ENCODE measurements at places on chromosomes 16 and 17. TPM values are rescaled to one million over a fixed set of nuclear protein-coding genes. Genes with fewer than 3 reads are reported as not detected.

- no peak for DNase-seq
Measured at GRCh38 chr17:40071313-40072039, 8.7 kb downstream of the THRA start.

DNA sequence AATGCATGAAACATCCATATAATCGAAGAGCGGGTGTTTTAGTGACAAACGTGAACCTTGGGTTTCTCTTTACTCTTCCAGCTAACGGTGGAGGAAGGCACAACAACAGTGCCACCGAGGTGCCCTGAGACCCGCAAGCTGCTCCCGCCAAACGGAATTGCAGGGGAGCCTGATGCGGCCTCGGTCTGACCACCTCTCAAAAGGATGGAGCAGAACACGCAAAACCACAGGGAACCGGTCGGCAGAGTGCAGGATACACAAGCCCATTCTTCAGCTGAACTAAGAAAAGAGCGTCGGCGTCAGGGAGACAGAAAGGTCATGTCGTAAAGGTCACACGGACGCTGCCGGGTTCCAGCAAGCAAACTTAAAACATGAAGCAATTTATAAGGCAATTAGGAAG is 109.5 kb upstream of the ZNF750 start:
- no peak for DNase-seq

DNA sequence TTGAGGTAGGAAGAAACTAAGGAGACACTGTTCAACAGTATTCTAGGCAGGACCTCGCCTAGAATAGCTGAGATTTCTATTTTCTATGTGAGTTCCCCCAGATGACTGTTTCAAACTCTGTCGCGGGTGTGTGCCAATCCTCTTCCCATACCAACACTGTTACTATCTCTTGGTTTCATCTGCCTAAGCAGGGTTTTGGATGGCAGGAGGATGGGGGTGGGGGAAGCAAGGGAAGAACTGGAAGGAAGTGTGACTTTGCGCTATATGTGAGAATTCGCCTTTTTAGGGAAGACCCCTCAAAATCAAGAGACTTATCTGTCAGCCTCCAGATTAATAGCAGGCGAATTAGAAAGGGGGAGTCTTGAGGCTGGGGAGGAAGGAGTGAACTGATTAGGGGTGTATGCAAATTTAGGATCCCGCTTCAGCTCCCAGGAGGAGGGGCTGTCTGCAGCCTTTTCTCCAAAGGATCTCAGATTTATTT is 521 bp upstream of the G6PC3 start:
- DNase-seq: no peak

DNA sequence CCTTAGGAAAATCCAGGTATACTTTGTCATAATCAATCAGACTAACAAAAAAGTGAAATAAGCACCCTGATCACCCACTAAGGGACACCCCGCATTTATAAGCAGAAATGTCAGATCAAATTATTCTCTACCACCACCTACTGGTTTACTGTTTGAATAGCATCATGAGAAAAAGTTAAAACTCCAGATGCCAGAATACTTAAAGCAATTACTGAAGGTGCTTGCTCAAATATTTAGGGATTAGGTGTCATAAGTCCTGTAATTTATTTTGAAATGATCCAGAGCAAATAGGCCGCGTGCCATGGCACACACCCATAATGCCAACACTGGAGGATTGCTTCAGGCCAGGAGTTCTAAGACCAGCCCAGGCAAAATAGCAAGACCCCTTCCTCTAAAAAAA is 2.3 kb downstream of the TOP2A start:
- no peak for DNase-seq

Gene RTN4RL1
- 0.20 TPM for total RNA-seq

Gene KRTAP1-5
- not detected for total RNA-seq

Gene BCAS3
- 16.4 TPM for total RNA-seq

Gene HBQ1
- total RNA-seq: not detected

Gene TSPOAP1
- total RNA-seq: 44.1 TPM

Gene ETV4
- 0.12 TPM for total RNA-seq

Gene PFAS
- 54.0 TPM for total RNA-seq

Gene VTN
- 0.12 TPM for total RNA-seq

All from activated CD4-positive, alpha-beta T cell treated with anti-CD3 and anti-CD28 coated beads, Interleukin-2, amount 10 ng/mL, durations not matched to agents 7 days and 5 days (primary cell).